NCI-H1092 treated with DMSO at 0.1 percent for 48 hours (cell line): ENCODE measurements at places on chromosomes 12 and 14.

DNA sequence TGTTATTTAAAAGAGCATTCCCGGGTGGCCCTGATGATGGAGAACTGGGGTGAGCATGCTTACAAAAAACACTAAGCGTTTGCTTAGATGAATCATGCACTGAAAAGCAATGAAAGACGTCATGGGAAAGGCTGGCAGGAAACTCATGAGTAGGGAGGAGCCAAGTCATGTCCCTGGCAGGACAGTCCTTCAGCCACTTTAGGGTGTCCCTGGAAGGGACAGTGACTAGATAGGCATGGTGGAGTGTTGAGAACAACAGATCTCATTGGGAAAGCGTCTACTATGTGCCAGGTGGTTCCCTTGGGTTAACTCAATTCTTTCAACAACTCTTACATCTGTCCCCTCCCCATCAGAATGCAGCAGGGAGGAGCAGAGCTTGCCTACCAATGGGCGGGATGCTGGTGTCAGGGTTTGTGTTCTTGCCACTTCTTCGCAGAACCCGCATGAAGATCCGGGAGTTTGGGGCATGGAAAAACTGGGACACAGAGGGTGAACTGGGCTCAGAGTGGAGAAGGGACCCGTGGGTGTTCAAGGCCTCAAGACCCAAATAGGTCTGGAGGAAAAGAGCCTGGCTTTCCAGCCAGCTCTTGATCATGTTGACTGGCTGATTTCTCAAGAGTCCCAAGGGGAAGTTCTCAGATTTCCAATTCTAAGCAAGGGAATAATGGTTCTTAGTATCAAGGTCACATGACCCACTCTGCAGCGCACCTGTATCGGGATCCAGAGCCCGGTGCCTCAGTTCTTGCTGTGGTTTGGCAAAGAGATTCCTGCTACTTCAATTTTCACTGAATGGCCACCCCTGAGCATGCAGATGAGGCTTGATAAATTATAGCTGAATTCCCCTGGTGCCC, 653.9 kb upstream of the TBX3 start:
- DNase-seq, result no peak

- no peak for DNase-seq
These were observed 166.1 kb upstream of the CCND2 start for GRCh38 chr12:4107436-4107878.

DNA sequence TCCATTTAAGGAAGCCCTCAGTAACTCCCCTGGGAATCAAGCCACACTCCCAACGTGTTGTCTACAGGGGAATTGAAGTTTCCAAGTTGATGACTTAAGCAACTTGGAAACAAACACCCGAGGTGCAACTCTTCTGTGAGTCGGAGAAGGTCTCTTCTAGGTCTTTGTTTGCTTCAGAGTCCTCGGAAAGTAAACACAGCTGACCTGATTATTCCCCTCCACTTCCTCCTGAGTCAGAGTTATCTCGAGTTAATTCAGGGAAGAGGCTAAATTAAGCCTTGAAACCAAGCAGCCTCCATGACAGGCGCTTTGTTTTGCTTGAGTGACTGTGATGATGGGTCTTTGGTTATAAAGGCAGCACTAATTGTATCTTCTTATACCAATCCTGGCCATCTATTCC, 41.8 kb downstream of the TUNAR start:
- no peak for DNase-seq

DNA sequence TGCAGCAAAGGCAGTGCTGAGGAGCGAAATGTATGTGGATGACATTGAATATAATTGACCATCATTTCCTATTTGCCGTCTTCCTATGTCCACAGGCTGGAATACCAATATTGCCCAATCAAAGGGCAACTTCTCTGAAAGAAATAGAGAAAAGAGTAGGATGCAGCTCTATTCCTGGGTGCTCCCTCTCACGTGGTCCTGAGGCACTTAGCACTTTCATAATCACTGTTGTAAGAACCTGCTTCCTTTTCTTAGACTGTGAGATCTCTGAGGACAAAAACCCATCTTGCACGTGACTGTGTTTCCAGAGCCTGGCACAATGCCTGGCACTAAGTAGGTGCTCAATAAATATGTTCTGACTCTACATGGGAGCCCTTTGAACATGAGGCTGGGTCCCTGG, 122.7 kb upstream of the CPM start:
- DNase-seq, result no peak

- no peak for DNase-seq
These were observed 41.4 kb downstream of the MYO1H start for GRCh38 chr12:109389146-109389545.

DNA sequence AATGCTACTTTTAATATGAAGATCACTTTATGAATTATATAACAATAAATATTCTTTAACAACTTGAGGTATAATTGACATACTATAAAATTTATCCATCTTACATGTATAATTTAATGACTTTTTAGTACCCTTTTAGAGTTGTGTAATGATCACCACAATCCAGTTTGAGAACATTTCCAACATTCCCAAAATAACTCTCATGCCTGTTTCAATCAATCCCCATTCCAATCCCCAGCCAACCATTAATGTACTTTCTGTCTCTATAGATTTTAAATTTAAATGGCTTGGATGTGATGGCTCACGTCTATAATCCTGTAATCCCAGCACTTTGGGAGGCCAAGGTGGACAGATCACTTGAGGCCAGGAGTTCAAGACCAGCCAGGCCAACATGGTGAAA, 23.5 kb upstream of the FRMD6 start:
- no peak for DNase-seq
